Cerebellar nuclear complex (tissue), 1 donor: ENCODE measurements at places on chromosomes 4 and X.

DNA sequence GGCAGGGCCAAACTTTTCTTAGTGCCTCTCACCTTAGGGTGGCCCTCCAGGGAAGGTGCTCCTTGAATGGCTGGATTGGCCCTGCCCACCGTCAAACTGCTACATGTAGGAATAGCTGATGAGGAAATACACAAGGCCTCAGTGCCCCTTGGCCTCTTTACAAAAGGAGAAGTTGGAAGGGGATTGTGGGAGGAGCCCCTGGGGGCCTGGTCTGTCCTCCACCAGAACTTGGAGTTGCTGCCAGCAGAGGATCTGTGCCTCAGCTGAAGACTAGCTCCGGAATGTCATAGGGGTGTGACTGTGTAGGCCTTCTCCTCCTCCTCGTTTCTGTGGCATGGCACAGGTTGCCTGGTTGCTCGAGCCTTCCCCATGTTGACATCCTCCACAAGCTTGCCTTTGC, 142.7 kb downstream of the AMMECR1 start:
- no peak for DNase-seq

- no peak for DNase-seq
Measured at GRCh38 chr4:1795299-1796195, 2.5 kb downstream of the FGFR3 start.

DNA sequence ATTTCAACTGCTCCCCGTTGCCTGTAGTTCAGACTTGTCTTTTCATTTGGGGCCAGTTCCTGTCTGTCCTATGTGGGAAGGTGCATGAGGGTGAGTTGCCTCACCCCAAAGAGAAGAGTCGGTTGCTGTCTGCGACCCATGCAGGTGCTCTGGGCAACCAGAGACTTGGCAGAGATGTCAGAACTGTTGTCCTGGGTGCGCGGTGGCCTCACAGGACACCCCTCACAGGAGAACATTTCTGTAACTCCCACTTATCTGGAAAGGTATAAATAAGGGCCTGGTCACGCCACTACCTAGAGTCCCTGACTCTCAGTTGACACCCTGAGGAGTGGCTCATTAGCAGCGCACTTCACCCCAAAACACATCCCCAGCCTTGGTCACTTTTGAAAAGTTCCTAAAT, 9.7 kb upstream of the NAT8L start:
- DNase-seq: no peak

DNA sequence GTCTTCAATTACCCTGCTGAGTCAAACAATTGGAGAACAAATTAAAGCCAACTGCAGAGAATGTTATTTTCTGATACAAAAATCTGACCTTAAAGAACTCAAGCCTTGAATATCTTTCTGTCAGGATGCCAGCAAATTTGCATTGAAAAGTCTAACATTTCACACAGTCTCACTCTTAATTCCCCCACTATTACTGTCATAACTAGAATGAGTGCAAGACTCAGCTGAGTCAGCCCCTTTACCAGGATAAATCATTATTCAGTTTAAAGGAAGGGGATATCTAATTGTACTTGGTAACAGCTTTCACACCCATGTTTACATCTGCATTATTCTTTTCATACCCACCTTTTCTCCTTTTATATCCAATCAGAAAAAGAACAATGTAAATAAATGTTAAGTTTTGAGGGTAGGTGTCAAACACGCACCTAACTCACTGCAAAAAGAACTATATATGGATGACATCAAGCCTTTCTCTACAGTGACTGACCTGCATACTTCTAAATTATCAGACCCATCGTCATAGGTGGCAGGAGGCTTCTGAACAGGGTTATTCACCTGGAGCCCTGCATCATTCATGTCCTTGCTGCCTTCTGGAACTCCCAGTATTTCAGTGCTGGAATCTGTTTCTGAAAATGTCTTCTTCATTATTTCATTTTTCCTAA, 117.4 kb downstream of the TMA16 start:
- DNase-seq: no peak

DNA sequence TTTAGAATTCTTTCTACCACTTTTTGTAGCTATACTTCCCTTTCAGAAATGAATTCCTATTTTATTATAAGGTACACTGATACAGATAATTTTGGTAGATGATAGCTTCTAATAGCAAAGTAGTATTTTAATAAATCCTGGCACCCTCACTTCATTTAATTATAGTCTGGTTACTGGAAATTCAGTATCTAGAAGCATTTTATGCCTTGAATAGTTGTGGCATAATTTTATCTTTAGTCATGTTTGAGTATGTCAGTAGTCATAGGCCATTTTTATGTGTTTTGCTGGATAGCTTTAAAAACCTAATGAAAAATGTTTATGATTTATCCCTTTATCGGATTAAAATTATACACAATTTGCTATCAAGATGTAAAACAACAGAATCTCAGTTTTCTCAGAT, 92.3 kb downstream of the DIAPH2 start:
- no peak for DNase-seq

GRCh38 chr4:118772081-118772766, 63.7 kb downstream of the SEC24D start:
- peak; percentile 7 for DNase-seq

GRCh38 chrX:101287402-101287801, 3.7 kb downstream of the TAF7L start:
- no peak for DNase-seq

GRCh38 chr4:117664706-117665444, 369.4 kb upstream of the NDST3 start:
- no peak for DNase-seq

DNA sequence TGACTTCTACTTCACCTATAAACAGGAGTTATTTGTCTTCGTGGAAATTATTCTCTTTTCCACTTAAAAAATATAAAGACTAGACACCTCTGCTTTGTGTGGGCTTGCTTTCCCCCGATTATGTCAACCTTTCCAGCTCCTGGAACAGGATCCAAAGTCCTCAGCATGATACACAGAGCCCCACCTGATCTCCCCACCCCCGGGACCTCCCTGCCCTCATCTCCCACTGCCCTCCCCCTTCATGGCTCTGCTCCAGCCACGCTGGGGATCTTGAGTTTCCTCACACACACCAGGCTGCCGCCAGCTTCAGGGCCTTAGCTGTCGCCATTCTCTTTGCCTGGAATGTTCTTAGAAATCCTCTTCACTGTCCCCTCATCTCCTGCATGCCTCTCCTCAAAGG, 55.3 kb downstream of the MBNL3 start:
- DNase-seq: no peak

GRCh38 chr4:143372093-143372915, 35.6 kb downstream of the GAB1 start:
- no peak for DNase-seq

DNA sequence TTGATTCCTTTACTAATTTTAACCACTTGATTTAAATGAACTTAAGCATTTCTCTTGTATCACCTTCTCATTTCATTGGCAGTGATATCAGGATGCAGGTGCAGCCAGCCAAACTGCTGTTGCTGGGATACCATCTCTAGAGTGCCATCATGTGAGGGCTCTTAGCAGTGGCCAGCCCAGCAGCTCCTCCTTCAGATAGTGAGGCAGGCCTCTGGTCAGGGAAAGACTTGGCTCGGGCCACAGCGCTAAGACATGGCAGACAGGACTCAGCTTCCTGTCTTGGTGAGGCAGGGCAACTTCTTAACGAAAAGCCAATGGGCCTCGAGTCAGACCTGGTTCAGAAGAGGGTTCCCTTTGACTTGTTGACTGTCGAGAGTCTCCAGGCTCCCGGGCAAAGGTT, 50.0 kb downstream of the NOP14 start:
- DNase-seq: no peak

DNA sequence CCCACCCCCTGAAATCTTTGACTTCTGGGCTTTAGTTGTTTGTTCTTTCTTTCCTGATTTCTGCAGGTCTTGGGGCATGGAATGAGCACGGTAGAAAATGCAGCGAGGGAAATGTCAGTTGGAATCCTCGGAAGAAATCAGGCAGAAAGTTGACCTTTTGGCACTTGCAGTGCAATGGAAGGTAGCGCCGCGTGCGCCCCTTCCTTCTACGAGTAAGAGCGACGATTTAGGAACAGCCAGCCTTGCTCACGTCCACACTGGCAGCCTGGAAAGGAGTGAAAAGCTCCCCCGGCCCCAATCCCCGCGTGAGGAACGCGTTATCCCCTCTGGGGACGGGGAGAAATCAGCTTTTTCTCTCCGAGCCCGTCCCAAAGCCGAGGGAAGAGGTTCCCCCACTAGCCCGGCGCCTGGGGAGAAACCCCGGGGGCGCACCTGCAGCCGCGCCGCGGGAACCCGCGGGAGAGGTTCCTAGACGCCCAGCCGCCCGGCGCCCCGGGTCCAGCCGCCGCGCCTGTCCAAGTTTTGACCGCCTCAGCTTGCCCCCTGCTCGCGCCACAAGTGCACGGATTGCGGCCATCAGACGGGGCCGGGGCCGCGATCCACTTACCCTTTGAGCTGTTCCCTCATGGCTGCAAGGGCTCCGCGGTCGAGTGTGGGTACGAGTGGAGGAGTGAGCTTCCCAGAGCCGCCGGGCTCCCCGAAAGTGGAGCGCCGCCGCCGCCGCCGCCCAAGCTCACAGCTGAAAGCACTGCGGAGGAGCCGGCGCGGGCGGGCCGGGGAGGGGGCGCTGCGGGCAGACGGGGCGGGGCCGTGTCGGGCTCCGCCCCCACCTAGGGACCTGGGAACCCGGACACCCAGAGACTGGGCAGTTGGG, 194.6 kb upstream of the FTHL17 start:
- no peak for DNase-seq

DNA sequence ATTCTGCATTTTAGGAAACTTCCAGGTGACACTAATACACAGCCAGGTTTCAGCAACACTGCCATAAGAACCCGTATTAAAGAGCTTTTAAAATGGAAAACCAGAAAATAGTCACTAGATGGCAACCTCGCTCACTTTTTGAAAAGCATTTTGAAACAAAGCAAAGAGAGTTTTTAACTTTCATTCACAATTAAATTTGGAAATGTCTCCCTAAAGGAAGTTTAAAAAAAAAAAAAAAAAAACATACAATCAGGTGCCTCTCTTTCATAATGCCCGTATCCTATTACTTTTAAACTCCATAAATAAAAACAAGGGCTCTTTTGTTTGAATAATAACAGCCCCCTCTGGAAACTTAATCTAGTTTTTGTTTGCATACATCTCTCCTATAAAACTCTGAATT, 20.3 kb downstream of the MEPE start:
- DNase-seq: no peak

- DNase-seq: no peak
Measured at GRCh38 chr4:189178125-189178746, 762.4 kb upstream of the FRG1 start.

GRCh38 chr4:26726655-26727387, 133.8 kb upstream of the STIM2 start:
- DNase-seq: no peak

GRCh38 chr4:53365121-53365485, 758 bp downstream of the SCFD2 start:
- no peak for DNase-seq

- DNase-seq: no peak
Measured at GRCh38 chr4:98262431-98262830, 1.2 kb downstream of the RAP1GDS1 start.

GRCh38 chr4:146051223-146051622, 112.6 kb upstream of the ZNF827 start:
- no peak for DNase-seq

- no peak for DNase-seq
Measured at GRCh38 chr4:54614149-54614548, 43.6 kb upstream of the KIT start.

DNA sequence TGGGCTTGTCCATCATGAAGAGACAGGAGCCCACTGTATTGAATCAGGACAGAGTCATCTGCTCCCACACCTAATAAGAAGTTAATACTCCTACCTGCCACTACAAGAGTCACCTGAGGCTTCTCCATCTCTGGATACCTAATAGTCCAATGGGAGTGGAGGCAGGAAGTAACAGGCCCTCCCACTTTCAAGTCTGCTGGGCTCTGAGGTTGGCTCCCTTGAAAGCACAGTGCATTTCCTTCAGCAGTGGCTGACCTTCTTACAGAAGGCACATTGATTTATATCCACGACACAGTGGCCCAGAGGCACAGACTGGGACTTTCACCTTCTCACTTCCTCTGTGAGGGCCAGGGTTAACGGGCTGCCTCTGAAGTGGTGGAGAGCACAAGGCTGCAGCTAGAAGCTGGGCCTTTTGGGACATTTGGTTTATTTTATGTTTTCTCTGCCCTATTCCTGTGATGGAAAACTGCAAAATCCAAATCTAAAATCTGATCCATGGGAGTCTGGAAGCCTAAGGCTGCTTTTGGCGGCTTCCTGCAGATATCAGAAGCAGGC, 38.1 kb downstream of the FRG2 start:
- no peak for DNase-seq

- DNase-seq: no peak
Measured at GRCh38 chrX:106608016-106608415, 3.8 kb upstream of the RADX start.

DNA sequence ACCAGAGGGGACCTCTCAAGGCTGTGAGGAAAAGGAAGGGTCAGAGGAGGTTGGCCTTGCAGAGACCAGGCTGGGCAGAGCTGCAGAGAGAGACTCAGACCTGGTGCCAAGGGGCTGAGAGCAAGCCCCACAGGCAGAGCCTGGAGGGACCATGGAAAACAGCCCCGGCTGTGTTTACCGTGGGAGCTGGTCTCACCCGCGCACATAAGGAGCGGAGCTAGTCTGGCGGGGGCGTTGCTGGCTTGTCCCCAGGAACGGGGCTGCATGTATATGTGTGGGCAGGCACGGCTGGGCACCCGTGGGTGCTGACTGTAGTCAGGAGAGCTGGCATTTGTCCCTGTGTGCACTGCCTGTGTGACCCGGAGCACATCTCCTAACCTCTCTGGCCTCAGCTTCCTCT, 45.7 kb downstream of the C4orf50 start:
- no peak for DNase-seq

DNA sequence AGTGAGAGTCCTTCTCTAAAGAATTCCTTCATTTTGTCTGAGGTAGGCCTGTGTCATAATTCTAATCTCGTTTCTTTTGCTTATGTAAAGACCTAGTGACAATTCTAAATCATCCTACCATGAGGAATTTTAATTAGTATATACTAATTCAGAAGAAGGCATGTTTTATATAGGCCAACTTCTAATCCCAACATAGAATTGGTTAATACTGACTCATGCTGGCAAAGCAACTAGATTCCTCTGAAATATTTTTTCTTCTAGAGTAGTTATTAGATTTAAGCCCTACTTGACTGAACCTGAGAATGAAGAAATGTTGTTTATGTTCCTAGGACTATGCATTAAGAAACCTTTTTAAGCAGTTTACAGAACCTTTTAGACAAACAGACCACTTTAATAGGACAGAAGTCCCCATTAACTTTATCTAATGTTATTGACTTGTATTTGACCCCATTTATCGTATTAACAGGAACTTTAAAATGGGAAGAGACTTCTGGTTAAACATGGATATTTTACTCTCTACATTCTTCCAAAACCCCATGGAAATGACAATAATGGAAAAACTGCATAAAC, 56.1 kb upstream of the EIF1AX start:
- DNase-seq: no peak
